ENCODE measurements at places on chromosomes 5 and 9.

- DNase-seq, result no peak
Measured at GRCh38 chr5:139387611-139388197, 2.0 kb downstream of the MZB1 start.

GRCh38 chr9:22159586-22159985 lies 150.5 kb upstream of the CDKN2B start:
- DNase-seq, result no peak

GRCh38 chr5:176735383-176736265 lies 74.7 kb upstream of the UNC5A start:
- DNase-seq, result no peak

DNA sequence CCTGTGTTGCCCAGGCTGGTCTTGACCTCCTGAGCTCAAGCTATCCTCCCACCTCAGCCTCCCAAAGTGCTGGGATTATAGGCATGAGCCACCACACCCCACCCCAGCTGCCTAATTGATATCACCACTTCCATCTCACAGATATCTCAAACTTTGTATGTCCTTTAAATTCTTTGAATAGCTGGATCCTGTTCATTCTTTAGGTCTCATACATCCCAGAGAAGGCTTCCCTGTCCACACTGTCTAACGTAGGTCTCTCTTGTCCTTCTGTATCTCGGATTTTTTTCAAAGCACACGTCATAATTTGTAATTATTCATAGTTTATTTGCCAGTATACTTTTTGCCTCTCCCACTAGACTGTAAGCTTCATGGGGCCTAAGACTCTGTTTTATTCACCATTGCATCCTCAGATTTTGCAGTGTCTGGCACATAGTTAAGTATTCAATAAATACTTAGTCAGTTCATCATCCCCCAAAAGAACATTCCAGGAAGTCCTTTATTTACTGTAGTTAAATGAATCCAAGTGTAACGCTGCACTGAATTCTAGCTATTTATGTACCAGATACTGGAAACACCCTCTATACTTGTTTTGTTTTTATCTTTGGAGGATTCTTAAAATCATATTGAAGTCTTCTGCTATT lies 10.5 kb downstream of the ARSK start:
- DNase-seq, result no peak

DNA sequence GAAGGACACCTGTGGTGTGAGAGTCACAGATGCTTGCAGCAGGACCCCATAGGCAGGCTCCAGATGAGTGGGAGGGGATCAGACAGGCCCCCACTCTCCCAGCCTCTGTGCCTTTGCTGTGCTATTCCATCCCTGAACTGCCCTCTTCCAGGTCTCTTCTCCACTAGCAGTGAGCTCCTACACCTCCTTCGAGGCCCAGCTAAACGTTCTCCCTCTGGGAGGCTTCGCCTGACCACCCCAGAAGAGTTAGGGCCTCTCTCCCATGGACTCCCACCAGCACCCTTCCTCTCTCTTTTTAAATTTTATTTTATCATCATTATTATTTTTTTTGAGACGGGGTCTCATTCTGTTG lies 35.9 kb upstream of the STRBP start:
- no peak for DNase-seq

DNA sequence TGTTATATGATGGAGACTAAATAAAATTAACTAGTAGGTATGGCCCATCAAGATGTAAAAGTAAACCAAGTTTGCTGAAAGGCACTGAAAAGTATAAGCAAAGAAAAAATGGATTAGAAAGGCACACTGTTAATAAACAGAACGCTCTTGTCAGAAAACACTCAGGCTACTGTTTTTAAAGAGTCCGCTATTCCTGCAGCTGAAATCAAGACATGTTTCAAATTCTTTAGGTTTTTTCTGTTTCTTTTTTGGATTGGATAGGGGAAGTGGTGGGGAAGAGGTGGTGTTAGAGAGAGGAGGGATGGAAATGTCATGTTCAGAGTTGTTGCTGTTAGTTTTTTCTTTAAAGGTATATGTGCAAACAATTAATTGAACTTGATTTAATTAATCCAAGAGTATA lies 17.5 kb downstream of the OSTF1 start:
- DNase-seq, result no peak

DNA sequence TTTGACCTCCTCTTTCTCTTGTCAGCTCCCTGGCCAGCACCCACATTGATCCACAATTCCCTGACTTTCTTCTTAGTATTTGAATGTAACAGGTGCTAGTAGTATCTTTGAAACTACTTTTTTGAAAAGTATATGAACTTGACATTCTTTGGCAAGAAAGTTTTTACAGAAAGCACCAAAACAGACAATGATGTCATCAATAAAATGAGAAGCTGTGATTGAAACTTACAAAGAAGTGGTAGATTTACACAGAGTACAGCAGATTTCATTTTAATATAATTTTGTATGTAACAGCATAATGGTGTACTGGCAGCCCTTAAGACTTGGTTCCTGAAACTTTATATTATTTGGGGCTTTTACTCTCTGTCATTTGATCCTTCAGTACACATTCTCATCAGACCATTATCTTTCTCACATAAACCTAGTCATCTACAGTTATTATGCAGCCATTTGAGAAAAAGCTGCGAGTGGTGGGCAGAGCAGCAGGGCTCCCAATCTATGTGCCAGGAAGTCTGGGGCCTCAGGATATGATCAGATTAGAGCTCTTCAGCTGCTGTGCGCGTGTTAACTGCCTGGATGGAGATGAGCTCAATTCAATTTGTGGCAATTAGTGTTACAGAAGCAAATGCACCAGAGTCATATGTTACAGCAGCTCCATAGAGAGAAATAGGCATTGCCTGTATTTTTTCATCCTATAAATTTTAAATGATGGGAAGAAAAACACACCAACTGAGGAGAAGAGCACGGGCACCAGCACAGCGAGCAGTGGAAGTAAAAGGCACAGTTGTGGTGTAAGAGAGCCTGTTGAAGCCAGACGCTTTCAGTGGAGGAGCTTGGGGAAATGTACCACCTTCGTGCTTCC lies 126.1 kb downstream of the STARD4 start:
- no peak for DNase-seq

- DNase-seq, result no peak
Measured at GRCh38 chr5:88647901-88648300, 235.1 kb downstream of the MEF2C start.

DNA sequence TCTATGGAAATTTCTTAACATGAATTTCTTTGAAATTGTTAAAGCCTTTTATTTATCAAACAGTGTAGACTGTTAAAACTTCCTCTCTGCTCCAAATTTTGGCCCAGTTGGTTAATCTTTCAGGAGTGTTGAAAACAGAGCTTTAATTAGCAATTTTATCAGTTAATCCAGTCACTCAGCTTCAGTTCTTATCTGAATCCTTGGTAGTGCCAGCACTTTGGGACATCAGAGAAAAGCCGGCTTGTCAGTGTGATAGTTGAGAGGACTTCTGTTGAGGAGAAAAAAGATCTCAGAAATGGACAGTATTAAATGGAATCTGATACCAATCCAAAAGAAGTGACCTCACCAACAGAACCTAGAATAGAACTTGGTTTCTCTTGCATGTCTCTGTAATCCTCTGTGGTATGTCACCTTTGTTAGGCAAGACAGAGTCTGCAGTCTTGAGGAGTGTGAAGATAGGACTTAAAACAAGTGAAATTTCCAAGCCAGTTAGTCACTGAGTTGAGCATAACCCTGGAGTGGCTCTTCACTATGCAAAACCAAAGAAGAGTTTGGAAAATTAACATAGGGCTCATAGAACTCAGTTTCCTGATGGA lies 251.8 kb downstream of the NNT start:
- no peak for DNase-seq

- DNase-seq, result no peak
Measured at GRCh38 chr9:37617832-37618231, 25.4 kb upstream of the TOMM5 start.

DNA sequence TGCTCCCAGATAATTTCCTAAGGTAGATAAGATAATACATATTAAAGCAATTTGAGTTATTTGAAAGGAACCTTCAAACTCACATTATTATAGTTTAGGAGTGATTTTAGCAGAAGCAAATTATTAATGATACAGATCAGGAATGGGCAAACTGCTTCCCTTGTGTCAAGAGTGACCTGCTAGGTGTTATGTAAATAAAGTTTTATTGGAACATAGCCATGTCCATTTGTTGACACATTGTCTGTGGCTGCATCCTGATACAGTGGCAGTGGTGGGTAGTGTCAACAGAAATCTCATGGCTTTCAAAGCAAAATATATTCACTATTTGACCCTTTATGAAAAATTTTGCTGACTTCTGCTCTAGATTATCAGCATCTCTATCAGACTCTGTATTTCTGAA lies 11.4 kb upstream of the BASP1 start:
- DNase-seq, result no peak

DNA sequence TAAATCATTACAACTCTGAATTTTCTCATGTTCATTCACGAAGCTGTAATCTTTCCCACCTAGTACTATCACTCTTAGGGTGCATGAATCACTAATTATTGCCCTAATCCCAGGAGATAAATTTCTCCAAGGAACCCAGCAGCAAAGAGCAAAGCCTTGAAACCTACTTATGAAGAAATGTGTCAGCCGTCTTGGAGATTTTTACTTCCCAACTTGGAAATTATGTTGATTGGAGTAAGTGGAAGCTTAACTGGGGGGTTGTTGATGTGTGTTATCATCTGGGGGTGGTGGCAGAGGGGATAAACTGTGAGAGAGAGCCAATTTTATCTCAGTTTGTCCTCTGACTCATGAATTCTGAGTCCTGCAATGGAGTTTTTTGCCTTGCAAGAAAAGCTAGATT lies 440.5 kb upstream of the WWC1 start:
- no peak for DNase-seq

- DNase-seq, result no peak
Measured at GRCh38 chr5:100668511-100668910, 133.3 kb downstream of the FAM174A start.

GRCh38 chr5:10421896-10422691 lies 19.6 kb upstream of the ROPN1L start:
- peak; percentile 38 for DNase-seq

GRCh38 chr9:114247491-114247890 lies 75.4 kb upstream of the ORM1 start:
- DNase-seq, result no peak

DNA sequence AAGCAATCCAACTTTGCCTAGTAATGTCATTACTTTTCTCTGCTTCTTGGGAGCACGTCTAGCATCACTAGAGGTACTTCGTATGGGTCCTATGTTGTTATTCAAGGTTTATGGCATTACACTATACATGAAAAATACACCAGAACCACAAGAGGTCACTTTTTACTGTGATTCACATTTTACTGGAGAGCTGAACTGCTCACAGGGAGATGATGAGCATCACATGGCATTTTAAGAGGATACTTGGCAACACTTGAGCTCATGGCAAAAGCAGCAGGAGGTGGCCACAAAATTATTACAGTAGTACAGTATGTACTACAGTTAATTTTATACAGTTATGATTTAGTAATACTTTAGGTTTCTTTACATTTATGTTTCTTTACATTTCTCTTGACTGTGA lies 223.4 kb downstream of the PARP8 start:
- DNase-seq, result no peak

DNA sequence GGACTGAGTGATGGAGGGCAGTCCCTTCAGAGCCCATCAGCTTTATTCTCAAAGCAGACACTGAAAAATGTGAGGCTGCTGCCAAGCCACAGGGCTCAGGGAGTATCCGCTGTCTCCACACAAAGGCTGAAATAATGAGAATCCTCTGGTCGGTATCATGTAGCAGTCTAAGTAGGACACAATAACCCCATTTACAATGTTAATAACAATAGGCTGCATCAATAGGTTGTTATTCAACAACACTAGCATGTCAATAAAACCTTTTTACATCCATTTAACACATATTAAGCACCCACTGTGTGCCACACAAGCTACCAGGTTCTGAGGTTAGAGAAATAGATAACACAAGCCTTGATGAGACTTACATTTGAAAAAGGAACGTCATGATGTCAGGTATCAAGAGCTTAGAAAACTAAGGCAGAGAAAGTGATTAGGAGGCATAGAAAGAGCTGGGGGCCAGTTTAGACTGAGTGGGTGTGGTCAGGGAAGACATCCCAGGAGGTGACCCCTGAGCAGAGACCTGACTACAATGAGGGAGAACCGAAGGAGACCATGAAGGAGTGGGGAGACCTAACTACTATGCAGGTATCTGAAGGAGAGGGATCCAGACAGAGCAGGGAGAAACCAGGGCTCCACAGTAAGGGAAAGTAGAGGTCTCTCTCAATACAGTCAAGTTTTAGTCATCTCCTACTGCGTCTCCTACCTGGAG lies 140.1 kb upstream of the GRIA1 start:
- DNase-seq, result no peak

- no peak for DNase-seq
Measured at GRCh38 chr5:113040672-113041260, 64.2 kb downstream of the DCP2 start.

- DNase-seq, result no peak
Measured at GRCh38 chr5:169856571-169856970, 123.7 kb downstream of the INSYN2B start.

GRCh38 chr5:18119156-18119785 lies 485.0 kb downstream of the TAF11L14 start:
- DNase-seq, result no peak

- no peak for DNase-seq
Measured at GRCh38 chr9:136678624-136679023, 8.6 kb downstream of the AGPAT2 start.

GRCh38 chr9:128928624-128929023 lies 7.8 kb downstream of the PHYHD1 start:
- no peak for DNase-seq

- no peak for DNase-seq
Measured at GRCh38 chr5:132840313-132840712, 9.9 kb upstream of the SHROOM1 start.

DNA sequence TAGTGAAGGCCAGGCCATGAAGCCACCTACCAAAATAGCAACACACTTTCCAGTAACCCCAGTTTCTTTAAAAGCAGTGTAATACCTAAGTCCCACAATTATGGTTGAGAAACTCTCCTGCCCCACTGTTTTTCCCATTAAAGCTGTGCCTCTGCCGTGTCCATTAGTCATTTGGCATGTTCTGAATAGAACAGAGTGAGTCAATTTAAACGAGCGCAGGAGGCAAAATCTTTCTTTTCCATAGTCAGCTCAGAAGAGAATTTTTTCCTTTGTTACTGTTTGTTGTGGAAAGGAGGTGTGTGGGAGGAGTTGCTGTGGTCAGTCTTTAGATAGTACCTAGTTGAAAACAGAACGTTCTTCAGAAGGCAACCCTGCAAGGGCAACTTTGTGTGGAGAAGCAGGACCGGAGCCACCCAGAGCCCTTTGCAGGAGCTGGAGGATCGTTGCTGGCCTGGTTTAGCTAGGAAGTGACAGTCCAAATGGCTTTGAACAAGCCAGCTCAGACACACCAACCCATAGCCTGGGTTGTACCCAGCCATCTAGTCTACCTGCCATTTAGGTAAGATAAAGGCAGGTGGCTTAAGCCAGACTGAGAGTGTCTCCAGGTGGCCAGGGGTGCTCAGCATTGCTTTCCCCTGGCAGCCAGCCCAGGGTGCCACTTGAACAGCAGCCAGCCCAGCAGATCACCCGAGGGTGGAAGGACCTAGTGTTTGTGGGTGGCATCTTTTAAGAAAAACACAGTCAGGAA lies 30.4 kb downstream of the GADD45G start:
- no peak for DNase-seq

DNA sequence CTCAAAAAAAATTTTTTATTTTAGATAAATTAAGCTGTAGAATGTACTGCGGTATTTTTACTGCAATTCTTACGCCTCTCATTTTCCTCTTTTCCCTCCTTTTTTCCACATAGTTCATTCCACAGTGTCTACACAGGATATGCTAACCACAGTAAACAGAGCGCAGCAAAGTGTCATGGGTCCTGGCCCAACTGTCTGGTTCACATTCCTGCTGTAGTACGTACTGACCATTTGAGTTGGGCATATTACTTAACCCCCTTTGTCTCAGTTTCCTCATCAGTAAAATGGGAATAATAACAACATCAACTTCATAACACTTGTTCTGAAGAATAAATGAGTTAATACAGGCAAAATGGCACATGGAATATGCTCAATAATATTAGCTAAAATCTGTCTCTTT lies 41.6 kb downstream of the SLC44A1 start:
- no peak for DNase-seq
